ENCODE measurements at places on chromosomes 6 and 20.

DNA sequence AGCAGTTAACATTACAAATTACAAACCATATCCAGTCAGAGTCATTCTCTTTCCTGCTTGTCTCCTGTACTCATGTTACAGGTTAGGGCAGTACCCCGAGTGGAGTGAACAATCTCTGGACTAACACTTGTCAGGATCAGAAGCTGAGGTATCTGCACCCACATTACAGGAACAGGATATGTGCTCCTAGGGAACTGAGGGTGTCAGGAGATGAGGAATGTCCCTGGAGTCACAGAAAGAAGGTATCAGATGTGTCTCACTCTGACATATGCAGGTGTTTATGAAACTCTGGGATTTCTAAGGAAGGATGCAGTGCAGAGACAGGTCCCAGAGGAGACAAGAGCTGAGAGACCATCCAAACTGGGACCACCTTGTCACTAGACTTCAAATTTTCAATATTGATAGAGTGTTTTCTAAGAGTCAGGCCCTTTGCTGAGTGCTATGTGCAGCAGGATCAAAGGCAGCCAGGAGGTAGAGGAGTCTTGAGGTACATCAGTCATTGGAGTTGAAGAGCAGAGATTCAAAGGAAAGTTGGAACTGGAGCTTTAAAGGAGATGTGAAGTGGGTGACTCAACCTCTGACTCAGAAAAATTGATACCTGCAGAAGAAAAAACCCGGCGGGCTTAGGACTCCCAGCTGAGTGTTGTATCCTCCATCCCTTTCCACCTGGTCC is 12.6 kb downstream of the HLA-DPB1 start:
- DNase-seq, result no peak

GRCh38 chr6:148223424-148223842 is 119.2 kb upstream of the SASH1 start:
- no peak for DNase-seq

- peak; percentile 83 for DNase-seq
Measured at GRCh38 chr6:138572167-138572875, 73.0 kb upstream of the NHSL1 start.

GRCh38 chr6:83185096-83185495 is 8.0 kb downstream of the PGM3 start:
- DNase-seq, result no peak

DNA sequence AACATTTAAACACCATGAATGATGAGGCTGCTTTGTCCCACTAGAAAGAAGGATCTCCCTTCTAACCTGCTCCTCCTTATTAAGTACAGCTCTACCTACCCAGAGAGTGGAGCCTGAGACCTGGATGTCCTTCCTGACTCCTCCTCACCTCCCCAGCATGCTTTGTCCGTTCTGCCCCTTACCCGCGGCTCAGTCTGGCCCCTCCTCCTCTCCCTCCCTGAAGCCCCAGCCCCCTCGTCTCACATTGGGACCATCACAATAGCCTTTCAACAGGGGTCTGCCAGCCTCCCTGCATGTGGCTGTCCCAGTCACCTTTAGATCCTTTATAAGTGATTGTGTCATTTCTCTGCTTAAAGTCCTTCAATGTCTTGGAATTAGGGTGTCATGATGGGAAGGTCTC is 72.5 kb downstream of the DZANK1 start:
- DNase-seq, result no peak

DNA sequence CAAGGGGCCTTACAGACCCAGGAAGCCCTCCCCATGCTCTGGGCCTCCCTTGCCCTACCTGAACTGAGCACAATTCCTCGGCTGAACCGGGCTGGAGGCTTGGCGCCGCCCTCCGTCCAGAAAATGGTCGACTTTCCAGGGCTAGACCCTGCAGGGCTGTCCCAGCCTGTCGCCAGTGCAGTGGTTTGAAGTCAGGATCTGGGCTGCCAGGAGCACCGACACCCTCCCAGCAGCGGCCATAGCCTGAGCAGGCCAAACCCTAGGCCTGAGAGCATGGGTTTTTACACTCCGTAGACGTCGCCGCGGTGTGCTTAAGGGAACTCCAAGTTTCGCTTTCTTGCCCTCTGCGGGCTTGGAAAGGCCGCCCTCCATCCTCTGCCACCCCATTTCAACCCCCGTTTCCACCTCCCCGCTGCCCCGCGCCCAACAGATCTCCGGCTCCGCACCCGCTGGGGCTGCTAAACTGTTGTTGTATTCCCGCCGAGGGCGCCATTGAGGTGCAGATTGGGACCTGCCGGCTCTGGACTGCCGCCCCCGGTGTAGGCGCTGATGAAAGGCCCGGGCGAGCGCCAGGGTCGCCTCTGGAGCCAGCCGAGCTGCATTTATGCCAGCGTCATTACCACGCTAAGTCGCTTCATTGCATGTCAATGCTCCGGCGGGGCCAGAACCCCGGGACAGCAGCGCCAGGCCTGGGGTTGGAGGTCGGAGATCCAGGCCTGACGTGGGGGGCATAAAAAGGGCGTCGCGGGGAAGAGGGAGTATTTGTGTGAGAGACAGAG is 2.2 kb upstream of the TFAP2A start:
- DNase-seq, result no peak

- no peak for DNase-seq
Measured at GRCh38 chr6:168218785-168219566, 100.6 kb downstream of the DACT2 start.

DNA sequence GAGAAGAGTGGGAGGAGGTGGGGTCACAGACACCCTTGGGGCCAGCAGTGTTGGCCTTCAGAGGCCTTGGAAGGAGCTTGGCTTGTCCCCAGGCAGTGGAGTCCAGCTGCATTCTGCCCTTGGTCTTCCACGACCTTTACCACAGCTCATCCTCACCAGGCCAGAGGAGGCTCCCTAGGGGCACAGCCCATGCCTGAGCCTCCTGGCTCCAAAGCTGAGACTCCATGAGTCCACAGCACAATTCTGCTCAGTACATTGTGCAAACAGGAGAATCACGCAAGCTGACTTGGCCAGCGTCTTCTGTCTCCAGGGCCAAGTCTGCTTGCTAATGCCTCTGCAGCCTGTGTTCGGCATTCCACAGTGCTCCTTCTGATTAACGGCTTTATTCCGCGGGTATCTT is 337.2 kb downstream of the SMOC2 start:
- no peak for DNase-seq

GRCh38 chr20:57190536-57191264 is 75.7 kb downstream of the BMP7 start:
- DNase-seq, result no peak

DNA sequence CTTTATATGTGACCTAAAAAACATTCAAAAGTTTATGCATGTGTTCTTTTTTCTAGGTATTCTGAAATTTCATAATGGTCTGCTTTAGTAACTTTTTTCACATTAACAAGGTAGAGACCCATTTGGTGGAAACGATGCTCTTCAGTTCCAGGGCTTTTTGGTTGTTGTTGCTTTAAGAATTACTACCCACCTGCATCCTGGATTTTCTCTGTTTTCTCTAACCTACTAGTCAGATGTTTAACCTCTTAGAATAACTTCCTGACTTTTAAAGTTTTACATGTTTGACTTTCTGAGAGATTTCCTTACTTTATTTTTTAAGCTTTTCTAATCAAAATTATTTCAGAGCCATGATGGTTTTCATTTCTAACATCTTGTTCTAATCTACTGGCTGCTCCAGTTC is 14.9 kb downstream of the TULP4 start:
- DNase-seq, result no peak

GRCh38 chr6:117559299-117559698 is 43.0 kb downstream of the GOPC start:
- no peak for DNase-seq

DNA sequence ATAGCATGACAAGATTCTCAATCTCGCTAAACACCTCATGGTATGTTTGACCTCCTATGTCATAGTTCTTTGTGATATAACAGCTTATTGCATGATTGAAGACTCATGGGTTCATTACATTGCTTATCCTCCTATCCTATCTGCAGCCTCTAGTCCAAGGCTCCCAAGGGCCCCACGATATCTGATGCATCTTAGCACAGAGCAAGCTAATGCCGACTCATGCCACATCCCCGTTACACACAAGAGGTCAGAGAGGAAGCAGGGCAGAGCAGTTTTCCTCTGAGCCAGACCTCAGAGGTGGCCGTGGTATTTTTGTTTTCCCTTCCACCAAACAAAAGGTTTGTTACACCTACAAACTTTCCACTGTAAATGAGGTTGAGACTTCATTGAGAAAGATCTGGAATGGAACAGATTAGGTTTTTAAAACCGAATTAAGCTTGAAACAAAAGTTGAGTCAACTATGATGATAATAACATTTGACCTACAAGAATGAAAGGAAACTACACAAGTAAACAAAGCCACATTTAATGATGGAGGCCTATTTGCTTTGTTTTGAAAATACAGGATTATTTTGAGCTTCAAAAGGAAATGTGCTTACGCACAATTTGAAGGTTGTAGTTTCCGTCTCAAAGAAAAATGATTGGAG is 133.9 kb upstream of the MYLIP start:
- no peak for DNase-seq

DNA sequence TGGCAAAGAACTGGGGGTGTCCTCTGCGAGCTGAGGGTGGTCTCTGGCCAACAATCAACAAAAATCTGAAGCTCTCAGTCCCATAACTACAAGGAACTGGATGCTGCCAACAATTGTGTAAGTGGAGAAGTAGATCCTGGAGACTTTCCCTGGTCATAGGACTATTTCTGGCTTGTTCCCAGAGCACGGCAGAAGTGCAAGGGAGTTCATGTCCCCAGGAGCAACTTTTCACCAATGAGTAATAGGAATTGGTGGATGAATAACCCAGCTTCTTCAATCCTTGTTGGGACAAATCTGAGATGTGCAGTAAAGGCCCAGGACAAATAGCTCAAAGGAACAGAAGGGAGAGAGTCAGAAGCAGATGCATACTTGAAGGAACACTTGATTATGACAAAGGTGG is 95.5 kb downstream of the QRSL1 start:
- no peak for DNase-seq

- no peak for DNase-seq
Measured at GRCh38 chr6:72132427-72132826, 246.1 kb downstream of the RIMS1 start.

GRCh38 chr20:32302507-32302872 is 25.0 kb downstream of the KIF3B start:
- DNase-seq, result no peak

DNA sequence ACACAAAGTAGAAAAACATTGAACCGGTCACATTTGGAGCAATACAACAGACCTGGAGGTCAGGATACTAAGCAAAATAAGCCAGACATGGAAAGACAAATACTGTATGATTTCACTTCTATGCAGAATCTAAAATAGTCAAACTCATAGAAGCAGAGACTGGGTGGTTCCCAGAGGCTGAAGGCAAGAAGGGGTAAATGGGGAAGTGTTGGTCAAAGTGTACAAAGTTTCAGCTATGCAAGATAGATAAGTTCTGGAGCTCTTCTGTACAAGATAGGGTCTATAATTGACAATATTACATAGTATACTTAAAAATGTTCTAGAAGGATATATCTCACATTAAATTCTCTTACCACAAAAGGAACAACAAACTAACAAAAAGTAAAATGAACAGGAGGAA is 70.3 kb downstream of the TMEM244 start:
- DNase-seq, result no peak

DNA sequence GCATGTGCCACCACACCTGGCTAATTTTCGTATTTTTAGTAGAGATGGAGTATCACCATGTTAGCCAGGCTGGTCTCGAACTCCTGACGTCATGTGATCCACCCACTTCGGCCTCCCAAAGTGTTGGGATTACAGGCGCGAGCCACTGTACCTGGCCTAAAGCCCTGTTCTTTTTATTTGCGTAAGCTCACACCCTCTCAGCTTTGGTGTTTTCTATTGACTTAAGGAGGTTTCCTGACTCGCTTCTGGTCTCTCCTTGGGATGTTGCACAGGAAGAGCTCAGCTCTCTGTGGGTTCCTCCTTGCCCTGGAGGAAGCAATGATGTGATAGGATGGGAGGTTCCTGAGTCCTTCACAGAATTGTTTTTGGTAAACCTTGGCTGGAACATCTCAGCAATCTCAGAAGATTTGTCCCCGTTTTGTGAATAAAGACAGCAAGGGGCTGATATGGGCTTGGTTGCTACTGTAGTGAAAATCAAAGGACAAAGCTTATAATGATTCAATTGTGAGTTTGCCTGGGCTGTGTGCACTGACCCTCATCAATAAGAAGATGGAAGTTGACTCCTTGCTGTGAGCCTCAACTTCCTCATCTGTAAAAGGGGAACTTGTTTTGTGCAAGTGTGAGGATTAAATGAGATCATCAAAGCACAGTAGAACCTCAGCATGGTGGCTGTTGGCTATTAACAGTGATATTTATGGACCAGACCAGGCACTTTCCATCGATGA is 27.0 kb downstream of the TOX2 start:
- no peak for DNase-seq

DNA sequence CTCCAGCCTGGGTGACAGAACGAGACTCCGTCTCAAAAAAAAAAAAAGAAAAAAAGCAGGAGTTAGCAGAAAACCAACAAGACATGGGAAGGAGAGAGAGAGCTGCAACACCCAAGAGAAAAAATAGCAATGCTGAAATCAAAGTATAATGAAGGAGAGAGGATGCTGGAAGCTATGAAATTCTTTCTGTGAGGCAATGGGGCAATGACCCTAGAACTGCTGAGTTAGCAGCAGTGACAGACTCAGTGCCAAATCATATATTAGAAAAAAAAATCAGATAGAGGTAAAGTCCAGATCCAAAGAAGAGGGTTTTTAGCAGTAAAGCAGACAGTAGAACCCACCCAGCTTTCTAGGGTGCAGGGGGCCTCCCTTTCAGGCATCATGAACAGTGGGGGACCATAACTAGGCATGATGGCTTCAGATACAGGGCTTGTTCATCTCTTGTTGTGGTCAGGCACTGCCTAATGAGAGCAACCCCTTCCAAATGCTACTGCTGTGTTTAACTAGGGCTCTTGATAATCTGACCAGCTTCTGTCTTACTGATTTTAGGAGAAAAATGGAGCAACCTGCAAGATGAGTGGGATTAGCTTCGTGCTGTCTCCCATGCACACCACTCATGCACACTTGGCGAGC is 26.9 kb downstream of the SLC17A2 start:
- DNase-seq, result no peak

DNA sequence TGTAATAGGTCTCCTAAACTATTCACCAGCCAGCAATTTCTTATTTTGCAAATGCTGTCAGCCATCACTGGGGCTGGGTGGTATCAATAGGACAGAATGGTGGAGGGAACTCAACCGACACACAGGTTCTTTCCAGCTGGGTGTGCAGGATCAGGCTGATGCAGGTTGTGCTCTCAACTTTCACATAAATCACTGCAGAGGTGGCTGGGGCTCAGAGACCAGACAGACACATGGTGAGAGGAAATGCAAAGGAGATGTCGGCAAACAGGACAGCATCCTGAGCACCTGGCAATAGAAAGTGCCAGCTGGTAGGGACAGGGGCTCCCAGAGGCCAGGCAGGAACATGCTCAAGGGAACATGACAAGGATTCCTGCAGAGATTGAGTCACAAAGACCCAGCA is 254.9 kb downstream of the SOD2 start:
- no peak for DNase-seq

DNA sequence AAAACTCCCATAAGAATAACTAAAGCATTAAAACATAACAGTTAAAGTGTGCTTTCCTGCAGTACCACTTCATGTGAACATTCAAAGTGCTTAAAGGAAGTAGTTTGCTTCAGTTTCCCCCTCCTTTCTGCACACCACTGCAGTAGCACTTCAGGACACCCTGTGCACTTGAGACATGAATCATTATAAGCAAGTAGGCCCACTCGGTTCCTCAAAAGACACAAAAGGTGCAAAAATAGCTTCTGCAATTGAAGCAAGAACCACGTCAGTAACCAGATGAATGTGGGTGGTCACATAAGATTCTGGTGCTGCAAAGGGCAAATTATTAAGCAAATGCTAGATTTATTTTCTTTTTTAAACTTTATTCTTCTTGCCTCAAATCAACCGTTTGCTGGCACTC is 160.6 kb downstream of the HIVEP2 start:
- no peak for DNase-seq

- no peak for DNase-seq
Measured at GRCh38 chr6:123580331-123580730, 56.4 kb downstream of the TRDN start.
